ENCODE measurements at places on chromosomes 4 and X.
A peak's percentile ranks its signal among the peaks of the same experiment; 100 is the strongest.

- DNase-seq: peak; percentile 79
These were observed 585 bp upstream of the SEC24D start for GRCh38 chr4:118836301-118837120.

DNA sequence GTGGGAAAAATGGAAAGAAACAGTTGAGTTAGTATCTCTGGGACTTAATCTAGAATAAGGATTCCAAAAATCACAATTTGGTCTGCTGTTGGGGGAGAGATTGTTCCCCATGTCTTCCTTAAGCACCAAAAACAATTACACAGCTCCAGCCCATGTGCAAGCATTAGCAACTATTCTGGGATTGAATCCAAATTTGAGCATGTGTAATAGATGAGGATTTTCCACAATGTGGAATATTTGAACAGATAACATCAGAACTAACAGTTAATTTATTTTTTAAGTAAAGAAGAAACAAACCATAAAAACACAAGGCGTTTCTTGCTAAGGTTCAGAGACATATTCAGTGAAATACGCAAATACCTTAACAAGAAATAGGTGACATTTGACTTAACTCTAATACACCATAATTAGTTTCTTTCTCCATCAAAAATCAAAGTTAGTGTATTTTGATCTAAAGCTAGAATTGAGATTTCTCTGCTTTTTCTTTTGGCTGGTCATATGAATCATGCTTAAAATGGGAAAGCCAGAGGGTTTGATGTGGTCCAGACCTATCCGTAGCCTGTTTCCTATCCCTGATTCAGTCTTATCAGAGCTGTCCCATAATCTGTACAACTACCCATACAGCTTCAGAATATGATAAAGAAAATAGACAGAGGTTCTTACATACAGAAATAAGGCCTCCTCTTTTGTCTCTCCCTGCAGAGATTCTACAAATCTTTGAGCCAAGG, 413.4 kb downstream of the PACRGL start:
- no peak for DNase-seq

DNA sequence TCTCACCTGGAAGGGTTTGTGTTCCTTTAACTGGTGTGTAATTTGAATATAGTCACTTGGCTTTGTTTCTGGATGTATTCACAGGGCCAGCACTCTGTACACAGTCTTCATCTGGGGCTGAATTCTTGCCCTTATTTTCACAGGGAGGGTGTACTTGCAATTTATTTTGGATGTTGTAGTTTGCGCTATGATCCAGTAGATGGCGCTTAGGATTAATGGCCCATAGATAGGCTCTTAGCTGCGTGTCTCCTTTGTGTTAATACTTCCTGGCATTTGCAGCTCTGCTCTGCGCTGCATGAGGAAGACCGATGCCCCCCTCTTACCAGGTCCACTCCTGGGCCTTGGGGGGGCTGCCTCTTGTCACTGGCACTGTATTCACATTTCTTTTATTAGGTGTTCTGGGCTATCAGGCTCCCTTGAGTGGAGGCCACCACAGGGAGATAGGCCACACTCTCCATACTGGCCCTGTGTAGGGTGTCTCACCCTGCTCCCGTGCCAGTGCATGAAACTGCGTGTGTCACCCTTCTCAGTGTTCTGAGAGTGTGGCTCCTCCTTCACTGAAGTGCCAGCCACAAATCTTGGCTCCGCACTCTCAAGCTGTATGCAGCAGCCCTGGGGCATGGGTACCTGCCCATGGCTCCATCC, 562.2 kb downstream of the ZIC3 start:
- no peak for DNase-seq

- no peak for DNase-seq
These were observed 6.1 kb upstream of the PDHA2 start for GRCh38 chr4:95833711-95834194.

GRCh38 chrX:120419463-120419862, 49.6 kb downstream of the LAMP2 start:
- no peak for DNase-seq

- peak; percentile 94 for DNase-seq
These were observed 947.8 kb downstream of the C4orf33 start for GRCh38 chr4:130043732-130044160.

DNA sequence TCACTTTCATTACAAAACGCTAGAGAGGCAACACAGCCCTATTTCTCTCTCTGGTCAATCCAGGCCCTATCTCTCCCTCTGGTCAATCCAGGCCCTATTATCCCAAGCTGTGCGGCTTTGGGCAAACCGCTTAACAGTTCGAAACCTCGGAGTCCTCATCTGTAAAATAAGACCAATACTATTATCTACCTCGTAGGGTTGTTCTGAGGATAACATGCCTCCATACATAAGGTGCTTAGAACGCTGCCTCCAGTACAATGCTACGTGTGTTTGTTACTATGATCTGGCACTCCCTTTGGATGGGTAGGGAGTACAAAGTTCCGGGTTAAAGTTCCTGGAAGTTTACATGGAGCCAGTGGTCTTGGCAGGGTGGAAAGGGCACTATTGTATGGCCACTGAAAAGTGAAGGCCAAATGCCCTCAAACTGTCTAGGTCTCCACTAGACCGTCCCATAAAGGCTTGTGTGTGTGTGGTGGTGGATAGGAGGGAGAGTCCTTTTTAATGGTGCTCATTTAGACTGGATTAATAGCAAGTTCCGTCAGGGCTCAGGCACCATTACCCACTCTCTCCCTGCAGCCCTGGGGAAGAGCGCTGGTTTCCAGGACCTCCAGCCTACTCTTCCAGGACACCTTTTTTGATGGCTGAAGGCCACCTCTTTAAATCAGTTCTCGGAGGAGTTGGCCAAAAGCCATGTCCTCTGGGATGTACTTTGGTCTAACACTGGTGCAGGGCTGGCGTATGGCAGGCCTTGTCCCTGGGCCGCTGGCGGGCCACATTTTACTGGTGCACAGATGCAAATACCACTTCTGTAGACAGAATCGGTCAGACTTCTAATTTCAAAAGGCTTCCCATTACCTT, 75.6 kb upstream of the BCOR start:
- DNase-seq: no peak

DNA sequence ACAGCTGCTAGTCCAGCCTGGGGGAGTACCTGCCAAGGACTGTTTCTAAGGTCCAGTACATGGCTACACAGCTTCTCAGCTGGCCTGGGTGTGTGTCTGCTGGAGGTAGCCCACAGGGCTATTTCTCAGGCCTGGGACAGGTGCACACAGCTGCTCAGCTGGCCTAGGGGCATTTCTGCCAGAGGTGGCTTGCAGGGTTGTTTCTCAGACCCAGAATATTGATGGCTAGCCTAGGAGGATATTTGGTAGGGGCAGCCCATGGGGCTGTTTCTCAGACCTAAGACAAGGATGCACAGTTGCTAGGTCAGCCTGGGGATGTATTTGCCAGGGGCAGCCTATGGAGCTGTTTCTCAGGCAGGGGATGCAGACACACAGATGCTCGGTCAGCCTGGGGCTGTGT, 29.4 kb downstream of the RAB28 start:
- no peak for DNase-seq

- DNase-seq: no peak
These were observed 64.1 kb upstream of the GUCY1A1 start for GRCh38 chr4:155602351-155603140.

DNA sequence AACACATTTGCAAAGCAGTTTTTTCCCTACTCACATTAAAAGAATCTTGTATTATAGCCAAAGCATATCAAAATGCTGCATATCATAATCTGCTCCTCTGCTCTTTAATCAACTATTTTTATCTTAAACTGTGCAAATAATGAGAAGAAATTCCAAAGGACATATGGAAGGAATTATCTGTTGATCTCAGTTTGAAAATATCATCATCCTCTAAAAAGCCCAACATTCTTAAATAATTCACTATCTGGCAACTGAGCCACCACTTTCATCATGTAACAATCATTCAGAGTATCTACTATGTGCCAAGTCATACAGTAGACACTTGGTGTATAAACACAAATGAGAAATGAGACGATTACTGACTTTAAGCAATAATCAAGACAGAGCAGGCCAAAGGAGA, 63.0 kb downstream of the PRSS12 start:
- no peak for DNase-seq

DNA sequence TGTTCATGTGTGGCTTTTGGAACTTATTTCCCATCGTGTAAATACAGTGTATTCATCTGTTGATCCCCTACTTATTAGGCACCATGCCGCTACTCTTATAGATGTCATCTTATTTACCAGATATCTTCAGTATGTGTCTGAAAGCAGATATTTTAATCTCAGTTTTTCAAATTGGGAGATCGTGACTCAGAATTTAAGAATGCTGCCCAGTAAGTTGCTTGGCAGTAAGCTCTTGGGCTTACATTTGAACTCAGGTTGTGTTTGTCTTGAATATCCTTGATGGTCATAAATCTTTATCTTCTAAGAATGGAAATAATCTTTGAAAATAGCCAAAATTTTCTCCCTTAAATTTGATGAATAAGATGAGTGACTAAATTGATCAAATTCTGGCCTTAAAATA, 45.9 kb upstream of the RPA4 start:
- no peak for DNase-seq

GRCh38 chr4:173211222-173211621, 42.6 kb downstream of the GALNT7 start:
- DNase-seq: no peak

DNA sequence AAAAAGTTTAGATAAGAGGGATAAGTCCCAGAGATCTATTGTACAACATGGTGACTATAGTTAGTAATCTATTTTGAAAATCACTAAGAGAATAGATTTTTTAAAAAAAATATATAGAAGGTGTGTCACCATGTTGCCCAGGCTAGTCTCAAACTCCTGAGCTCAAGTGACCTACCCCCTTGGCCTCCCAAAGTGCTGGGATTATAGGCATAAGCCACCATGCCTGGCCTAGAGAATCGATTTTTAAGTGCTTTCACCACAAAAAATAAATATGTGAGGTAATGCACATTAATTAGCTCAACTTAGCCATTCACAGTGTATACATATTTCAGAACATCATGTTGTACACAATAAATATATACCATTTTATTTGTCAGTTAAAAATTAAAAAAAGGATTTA, 56.7 kb upstream of the TBC1D9 start:
- no peak for DNase-seq

DNA sequence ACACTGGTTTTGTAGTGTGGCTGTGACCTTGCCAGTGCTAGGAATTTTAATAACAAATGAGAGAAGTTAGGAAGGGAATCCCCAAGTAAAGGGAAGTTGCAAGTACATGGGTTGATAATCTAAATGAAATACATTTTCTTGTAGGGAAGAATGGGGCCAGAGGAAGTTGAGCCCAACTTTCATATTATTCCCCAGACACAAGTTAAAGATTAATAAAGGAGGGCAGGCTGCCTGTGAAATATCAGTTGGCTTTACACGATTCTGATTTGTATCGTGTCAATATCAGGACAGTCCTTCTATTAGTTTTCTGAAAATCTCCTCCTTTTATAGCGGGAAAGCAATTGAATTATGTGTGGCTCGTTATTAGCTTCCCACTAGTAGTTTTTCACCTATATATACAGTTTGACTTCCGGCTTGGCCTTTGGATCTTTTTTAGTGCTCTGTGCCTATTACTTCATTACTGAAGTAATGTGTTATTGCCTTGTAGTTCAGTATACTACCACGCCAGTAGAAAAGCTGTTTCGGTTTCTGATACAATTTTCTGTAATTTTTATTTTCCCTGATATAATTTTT, 1.7 kb downstream of the PDLIM5 start:
- DNase-seq: peak; percentile 74

DNA sequence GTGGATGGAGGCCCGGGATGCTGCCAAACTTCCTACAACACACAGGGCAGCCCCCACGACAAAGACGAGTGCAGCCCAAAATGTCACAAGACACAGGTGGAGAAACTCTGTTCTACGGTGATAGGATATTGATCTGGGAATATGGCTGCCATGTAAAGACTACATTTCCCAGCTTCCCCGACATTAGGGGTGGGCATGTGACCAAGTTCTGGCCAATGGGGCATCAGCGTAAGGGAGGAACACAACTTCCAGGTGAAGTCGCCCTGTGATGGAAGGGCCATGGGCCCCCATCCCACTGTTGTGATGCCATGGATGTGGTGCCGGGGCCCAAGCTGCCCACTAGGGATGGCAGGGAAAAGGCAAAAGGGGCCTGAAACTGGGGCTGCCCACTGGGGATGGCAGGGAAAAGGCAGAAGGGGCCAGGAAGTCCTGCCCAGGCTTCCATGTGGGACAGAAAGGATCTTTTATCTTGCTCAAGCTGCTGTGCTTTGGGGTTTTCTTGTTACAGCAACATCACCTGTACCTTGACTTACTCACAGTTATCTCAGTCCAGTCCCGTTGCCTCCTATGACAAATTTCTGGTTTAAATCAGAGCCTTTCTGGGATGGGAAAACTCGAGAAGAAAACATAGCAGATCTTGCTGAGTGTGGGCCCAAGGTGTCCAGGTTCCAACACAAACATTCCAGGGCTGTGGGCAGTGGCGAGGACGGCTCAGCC, 9.7 kb upstream of the ADRA2C start:
- DNase-seq: no peak

DNA sequence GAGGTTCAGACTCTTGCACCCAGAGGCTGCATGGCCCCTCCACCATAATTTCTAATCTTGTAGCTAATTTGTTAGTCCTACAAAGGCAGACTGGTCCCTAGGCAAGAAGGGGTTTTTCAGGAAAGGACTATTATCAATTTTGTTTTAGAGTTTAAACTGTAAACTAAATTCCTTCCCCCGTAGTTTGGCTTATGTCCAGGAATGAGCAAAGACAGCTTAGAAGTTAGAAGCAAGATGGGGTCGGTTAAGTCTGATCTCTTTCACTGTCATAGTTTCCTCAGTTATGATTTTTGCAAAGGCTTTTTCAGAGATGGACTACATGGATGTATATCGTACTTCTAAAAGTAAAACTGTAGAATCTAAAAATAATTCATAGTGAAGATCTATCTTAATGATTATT, 258.1 kb upstream of the IL1RAPL1 start:
- no peak for DNase-seq

DNA sequence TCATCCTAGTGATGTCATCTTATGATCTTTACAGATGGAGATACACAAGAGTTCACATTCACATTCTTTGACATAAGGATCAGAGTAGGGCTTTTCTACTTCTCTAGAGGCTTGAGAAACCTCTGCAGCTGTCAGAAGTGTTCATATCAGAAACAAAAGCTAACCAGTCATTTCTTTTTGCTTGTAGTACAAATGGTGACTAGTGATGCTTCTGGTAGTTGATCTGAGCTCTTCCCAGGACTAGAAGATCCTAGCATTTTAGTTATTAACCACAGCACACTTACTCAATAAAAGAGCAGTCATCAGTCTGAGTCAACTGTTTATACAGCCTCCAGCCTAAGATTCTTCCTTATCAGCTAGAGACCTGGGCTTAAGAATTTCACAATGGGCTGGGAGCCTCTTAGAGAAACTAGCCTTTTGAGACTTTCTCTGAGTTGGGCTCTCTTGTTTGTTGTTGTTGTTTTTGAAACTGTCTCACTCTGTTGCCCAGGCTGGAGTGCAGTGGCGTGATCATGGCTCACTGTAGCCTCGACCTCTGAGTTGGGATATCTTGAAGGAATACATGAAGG, 84.1 kb downstream of the TMEM164 start:
- peak; percentile 71 for DNase-seq

DNA sequence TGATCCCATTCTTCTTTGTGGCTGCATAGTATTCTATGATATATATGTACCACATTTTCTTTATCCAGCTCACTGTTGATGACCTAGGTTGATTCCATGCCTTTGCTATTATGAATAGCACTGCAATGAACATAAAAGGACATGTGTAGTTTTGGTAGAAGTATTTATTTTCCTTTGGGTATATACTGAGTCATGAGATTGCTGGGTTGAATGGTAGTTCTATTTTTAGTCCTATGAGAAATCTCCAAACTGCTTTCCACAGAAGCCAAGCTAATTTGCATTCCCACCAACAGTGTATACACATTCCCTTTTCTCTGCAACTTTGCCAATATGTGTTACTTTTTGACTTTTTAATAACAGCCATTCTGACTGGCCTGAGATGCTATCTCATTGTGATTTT, 278.3 kb downstream of the PCDH18 start:
- no peak for DNase-seq

All from kidney glomerular epithelial cell (primary cell).